T1000 (cell line): ENCODE measurements at places on chromosomes 3 and 15.
A peak's percentile ranks its signal among the peaks of the same experiment; 100 is the strongest.

- DNase-seq, result no peak
These were observed 627.2 kb downstream of the CADM2 start for GRCh38 chr3:85586018-85586417.

DNA sequence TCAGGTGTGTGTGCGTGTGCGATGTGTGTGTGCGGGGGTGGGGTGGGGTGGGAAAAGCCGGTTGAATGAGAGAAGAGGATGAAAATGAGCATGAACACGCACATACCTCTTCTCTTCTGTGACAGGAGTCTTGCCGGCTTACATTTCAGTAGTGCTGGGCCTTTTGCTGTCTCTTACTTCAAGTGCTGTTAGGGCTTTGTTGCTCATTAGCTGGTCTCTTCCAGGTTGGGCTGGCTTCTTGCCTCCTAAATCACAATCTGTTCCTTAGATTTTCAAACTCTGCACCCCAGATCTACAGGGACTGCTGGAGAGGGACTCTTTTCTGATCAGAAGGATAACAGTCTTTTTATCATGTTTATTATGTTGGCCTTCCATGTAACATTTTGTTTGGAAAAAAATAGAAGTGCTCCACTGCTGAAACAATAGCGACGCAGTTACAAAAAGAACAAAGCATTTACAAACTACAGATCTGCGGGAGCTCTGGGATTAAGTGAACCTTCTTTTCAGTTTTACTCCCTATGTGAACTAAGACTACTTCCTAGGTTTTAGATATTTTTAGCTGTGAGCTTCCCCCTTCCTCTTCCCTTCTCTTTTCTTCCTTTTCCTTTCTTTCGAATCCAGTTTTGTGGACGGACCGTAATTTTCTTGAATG, 48.5 kb downstream of the USP13 start:
- DNase-seq, result no peak

- DNase-seq, result no peak
These were observed 55.4 kb upstream of the LARS2 start for GRCh38 chr3:45332901-45333407.

DNA sequence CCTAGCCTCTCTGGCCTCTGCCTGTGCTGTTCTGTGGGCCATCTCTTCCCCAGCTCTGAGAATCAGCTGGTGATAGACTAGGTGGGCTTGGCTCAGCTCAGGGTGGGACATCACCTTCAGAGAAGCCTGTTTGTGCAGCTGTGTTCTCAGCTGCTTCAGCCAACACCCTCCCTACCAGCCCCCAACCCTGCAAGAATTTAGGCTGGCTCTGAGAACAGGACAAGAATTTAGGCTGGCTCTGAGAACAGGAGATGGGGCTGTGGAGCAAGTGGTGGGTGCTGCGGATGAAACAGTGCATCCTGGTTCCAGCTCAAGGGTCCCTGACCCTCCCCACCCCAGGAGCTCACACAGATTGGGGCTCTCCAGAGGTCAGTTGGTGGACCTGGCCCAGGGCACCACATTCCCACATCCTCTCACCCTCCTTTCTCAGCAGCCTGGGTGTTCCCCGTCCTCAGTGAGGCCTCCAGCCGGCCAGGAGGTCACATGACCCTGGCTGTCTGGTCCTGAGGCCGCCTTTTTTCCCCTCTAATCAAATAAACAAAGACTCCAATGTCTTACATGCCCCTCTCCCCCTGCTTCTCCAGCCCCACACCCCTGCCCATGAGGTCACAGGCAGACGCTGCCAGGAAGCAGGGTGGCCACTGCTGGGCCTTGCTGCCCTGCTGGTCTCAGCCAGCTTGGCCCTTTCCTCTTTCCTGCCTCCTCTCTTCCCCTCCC, 14.9 kb downstream of the PLEKHO2 start:
- DNase-seq, result no peak

- DNase-seq, result no peak
These were observed 146.1 kb upstream of the UMPS start for GRCh38 chr3:124584245-124584551.

DNA sequence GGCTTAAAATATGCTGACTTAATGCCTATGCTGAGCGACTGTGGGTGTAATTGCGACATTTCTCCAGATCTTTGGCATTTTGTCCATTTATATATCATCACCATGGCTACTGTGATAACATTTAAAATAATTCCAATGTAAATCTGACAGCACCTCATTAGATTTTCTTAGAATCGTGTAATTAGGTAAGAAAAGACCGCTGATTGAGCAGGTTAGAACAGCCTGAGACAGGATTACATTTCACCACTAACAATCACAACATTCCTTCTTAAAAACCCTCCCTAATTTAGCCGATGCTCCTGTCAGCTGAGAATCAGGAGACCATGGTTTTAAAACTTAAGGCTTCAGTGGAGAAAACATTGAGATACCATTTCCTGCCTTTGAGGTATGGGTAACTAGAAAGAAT, 455.3 kb upstream of the PDZRN3 start:
- no peak for DNase-seq

DNA sequence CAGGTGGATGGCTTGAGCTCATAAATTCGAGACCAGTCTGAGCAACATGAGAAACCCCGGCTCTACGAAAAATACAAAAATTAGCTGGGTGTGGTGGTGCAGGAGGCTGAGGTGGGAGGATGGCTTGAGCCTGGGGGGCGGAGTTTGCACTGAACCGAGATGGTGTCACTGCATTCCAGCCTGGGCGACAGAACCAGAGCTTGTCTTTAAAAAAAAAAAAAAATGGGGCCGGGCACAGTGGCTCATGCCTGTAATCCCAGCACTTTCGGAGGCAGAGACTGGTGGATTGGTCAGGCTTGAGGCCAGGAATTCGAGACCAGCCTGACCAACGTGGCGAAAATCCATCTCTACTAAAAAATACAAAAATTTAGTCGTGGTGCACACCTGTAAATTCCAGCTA, 64.0 kb downstream of the TMEM44 start:
- no peak for DNase-seq

- peak; percentile 47 for DNase-seq
These were observed 78.3 kb downstream of the SMAD6 start for GRCh38 chr15:66780172-66780972.

DNA sequence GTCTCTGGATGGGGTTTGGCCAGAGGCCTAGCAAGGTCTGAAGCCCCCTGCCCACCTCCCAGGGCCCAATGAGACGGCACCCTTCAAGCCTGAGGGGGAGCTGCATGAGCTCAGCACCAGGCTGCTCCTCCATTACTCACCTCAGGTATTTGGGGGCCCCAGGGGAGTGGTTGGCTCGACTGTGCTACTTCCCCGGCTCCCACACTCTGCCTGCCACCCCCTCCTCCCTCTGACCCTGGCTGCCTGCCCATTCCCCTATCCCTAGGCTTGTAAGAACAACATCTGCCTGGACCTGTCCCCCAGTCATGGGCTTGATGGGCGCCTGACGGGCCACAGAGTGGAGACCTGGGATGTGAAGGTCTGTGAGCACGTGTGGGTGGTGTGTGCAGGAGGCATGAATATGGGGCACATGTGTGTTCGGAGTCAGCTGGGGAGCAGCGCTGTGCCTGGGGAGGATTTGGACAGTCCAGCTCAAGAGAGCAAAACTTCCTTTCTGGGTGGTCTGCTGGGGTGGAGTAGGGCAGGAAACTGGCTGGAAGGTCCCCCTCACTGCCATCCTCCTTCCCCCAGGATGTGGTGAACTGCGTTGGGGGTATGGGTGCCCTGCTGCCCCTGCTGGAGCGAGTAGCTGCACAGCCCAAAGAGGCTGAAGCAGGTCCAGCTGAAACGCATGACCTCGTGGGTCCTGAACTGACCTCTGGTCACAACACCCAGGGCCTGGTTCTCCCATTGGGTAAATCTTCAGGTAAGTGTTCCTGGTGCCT, 17.4 kb downstream of the NBEAL2 start:
- DNase-seq, result no peak

DNA sequence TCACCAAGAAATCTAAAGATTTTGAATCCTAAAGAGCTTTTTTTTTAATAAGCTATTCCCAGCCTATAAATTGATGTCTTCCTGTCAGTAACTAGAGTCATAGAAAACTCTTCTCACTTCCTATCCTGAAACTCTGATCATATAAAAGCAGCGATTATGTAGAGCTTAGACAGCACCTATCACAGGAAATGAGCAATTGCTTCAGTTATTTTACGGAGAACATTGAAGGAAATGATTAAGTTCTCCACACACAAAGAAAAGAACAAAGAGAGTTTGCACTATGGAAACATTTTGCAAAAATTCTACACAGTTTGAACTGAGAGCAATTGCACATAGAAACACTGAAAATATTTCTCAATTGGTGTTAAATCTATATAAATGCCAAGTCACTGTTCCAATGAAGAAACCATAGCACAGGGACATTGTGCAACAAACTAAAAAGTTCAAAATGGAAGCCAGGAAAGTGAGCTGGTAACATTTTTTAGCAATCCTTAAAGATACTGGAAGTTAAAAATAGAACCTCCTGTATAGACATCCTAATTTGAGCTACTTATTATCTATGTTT, 291.5 kb upstream of the ARHGEF26 start:
- no peak for DNase-seq

GRCh38 chr3:30440880-30441279, 165.5 kb upstream of the TGFBR2 start:
- no peak for DNase-seq

GRCh38 chr3:57803647-57804081, 47.6 kb downstream of the SLMAP start:
- peak; percentile 57 for DNase-seq

DNA sequence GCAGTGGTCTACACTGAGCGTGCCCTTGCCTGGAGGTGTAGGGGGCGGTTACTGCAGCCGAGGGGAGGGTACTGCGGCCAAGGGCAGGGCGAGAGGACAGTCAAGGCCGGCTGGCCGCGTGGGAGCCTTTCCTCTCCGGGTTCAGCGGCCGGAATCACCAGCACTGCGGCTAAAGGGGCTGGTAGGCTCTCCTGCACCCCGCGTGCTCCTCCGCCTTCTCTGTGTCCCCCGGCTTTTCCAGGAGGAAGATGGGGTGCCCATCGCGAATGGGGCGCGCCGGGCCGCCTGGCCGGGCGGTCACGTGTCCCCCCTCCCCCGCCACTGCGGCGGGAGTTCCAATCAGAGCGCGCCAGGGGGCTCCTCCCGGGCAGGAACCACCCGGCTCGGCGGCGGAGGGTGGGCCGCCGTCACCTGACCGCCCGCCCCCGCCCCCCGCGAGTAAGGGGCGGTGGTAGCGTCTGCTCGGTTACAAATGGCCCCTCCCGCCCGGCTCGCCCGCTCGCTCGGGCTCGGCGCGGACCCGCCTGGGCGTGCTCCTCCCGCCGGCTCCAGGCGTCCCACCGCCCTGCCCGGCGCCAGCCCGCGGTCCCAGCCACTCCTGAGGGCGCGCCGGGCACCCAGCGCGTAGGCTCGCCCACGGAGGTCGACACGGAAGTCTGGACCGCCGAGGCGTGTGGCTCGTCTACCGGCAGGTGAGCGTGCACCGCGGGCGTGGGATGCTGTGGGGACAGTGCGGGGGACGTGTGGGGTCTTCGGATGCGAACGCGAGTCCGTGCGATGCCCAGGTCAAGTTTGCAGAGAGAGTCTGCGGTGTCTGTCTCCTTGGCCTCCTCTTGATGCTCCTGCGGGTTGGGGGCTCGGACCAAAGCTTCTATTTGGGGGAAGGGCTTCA, 242.6 kb upstream of the TOPAZ1 start:
- DNase-seq, result peak; percentile 82

GRCh38 chr15:51270706-51271105, 67.7 kb downstream of the CYP19A1 start:
- DNase-seq, result no peak

GRCh38 chr3:59563966-59564365, 514.1 kb upstream of the CFAP20DC start:
- no peak for DNase-seq

- no peak for DNase-seq
These were observed 89.2 kb downstream of the ECT2 start for GRCh38 chr3:172839679-172840078.

DNA sequence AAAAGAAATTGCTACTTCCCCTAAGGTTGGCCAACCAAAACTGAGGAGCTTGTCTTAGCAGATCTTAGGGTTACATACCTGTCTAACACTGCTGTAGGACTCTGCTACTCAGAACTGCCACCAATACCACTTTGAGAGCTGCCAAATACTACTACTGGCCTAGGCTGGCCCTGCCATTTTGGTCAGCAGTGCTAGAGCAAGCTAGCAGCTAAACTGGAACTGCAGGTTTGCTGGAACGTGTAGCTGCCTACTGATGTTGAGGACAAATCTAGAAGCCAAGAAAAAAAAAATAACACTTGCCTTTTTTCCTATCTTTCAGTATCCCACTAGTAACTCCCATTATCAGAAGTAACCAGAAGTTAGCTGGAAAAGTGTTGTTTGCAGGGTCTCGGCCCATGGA, 387.4 kb downstream of the RBMS3 start:
- no peak for DNase-seq
